ENCODE measurements at places on chromosomes 7 and 10. TPM values are rescaled to one million over a fixed set of nuclear protein-coding genes. Genes with fewer than 3 reads are reported as not detected.
A peak's percentile ranks its signal among the peaks of the same experiment; 100 is the strongest.

CCDC186 gene
- 36.7 TPM for total RNA-seq

DNA sequence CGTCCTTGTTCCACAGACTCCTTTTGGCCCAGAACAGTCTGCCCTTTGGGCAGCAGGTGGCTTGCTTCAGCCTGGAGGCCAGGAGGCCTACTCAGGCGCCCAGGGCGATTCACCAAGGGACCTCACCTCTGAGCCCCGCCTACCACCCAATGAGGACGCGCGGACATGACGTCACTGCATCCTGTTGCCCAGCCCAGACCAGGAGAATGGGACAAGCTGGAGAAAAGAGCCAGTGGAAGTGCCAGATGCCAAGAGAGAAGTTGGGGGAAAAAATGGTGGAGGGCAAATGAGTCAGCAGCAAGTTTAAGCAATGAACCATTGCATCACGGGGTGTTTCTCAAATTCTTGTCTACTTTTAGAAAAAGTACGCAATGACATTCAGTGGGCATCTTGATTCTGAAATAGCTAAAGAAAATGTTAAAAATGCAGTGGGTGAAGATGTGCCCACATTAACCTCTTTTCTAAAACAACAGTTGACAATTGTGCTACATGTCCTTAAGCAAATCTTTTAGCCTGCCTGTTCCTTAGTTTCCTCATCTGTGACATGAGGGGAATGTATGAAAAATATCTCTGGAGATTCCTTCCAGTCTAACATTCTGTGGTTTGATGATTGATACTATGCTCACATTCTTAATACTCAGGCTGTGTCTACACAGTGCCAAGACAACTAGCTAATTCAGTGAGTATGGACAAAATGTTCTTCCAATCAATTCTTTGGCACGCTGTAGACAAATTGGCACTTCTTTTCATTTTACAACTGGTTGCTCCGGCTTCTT, 23.9 kb upstream of the LEP start:
- no peaks in the 10 kb centered on the region for H3K4me1 ChIP-seq
- H3K27ac ChIP-seq, result peak overlapping the region; percentile 42
- peak; percentile 79 for DNase-seq
- no peaks in the 10 kb centered on the region for H3K36me3 ChIP-seq
- H3K27me3 ChIP-seq, result no peaks in the 10 kb centered on the region

AGR2 gene
- total RNA-seq, result 55.4 TPM

- no peaks in the 10 kb centered on the region for H3K27me3 ChIP-seq
- H3K27ac ChIP-seq, result no peak overlapping the region
- H3K36me3 ChIP-seq, result no peaks in the 10 kb centered on the region
- H3K4me3 ChIP-seq, result no peak overlapping the region
- no peak for DNase-seq
Observed at GRCh38 chr10:11687357-11687771, 54.8 kb upstream of the ECHDC3 start.

SGPL1 gene
- total RNA-seq, result 23.4 TPM

NET1 gene
- total RNA-seq, result 46.2 TPM

- no peak overlapping the region for H3K4me3 ChIP-seq
- peak overlapping the region; percentile 14 for H3K27ac ChIP-seq
- no peaks in the 10 kb centered on the region for H3K36me3 ChIP-seq
- no peak for DNase-seq
Observed at GRCh38 chr7:129136887-129137642, 7.4 kb upstream of the TSPAN33 start.

GRCh38 chr7:158114056-158114850, 473.4 kb downstream of the PTPRN2 start:
- H3K27ac ChIP-seq, result no peak overlapping the region
- DNase-seq, result no peak
- no peaks in the 10 kb centered on the region for H3K4me1 ChIP-seq
- H3K27me3 ChIP-seq, result no peaks in the 10 kb centered on the region
- H3K4me3 ChIP-seq, result no peak overlapping the region
- H3K36me3 ChIP-seq, result no peaks in the 10 kb centered on the region

GSDME gene
- 8.2 TPM for total RNA-seq

PMPCB gene
- 37.4 TPM for total RNA-seq

GOLGA7B gene
- 1.4 TPM for total RNA-seq

DNA sequence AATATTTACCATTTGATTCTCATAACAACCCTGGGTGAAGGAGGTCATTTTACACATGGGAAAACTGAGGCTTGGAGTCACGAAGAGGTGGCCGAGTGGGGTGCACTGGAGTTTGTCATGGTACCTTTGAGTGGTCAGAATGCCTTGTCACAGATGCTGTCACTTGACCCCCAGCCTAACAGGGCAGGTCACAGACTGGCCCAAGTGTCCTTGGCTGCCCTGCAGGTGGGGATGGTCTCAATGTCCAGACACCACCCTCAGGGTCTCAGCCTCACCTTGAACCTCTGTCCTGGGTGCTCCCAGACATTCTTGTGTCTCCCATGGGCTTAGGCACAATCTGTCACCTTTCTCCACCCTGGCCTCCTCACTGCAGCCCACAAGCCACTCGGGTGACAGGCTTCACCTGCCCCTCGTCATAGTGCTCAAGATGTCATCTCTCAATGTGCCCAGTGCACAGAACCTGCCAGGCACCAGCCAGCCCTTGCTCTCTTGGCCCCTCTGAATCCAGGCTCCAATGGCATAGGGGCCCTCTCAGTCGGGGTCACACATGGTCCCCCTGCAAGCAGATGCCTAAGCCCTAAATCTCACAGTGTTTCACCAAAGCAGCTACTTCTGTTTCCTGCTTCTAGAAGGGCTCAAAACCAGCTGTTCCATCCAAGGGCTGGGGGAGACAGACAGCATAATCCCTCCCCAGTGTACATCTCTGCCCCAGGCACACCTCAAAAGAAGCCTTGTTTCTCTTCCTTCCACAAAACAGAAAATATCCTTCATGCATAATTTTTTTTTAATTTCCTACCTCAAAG, 76.8 kb upstream of the NANOS1 start:
- H3K4me3 ChIP-seq, result no peak overlapping the region
- H3K27ac ChIP-seq, result no peak overlapping the region
- no peak for DNase-seq
- no peaks in the 10 kb centered on the region for H3K4me1 ChIP-seq
- no peaks in the 10 kb centered on the region for H3K27me3 ChIP-seq

TBX20 gene
- total RNA-seq, result 0.61 TPM

- H3K36me3 ChIP-seq, result no peaks in the 10 kb centered on the region
- H3K27ac ChIP-seq, result no peak overlapping the region
- H3K27me3 ChIP-seq, result peaks cover 3% of the 10 kb centered on the region
- DNase-seq, result no peak
- no peak overlapping the region for H3K4me3 ChIP-seq
Observed at GRCh38 chr10:1734288-1734687, 3.0 kb downstream of the ADARB2 start.

DNA sequence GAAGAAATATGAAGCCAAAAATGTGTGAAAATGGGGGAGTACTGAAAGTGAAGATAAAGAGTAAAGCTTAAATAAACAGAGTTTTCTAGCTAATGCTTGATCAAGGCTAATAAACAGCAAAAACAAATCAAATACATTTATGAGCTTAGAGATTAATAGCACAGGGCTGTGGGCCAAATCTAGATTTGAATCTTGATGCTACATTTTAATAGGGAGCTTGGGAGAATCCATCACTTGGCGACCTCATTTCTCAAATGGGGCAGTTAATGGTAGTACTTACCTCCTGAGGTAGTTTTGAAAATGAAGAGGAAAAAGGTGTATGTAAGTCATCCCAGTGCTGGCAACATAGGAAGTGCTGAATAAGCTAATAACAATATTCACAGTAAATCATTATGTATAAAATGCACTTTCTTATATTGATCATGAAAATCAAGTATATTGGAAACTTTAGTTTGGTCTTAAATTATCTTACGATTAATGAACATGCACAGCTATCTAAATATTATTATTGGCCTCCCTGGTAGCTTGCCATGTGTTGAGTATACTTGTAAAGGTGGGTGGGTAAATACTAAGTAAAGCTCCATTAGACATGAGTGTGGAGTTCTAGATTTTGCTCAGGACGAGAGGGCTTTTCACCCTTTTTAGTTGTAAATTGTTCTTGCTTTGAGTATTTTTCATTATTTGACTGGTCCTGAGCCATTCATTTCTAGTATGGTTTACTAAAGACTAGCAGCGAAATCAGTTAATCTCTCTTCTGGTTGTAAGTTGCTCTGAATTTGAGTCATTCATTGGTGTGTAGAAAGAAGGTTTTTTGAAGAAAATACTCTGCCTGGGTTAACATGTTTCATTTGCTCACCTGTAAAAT, 5.1 kb downstream of the BICC1 start:
- DNase-seq, result no peak
- peaks cover 7% of the 10 kb centered on the region for H3K4me1 ChIP-seq
- H3K27me3 ChIP-seq, result peaks cover 4% of the 10 kb centered on the region
- H3K4me3 ChIP-seq, result no peak overlapping the region
- H3K36me3 ChIP-seq, result no peaks in the 10 kb centered on the region

- DNase-seq, result no peak
- peaks cover 10% of the 10 kb centered on the region for H3K4me1 ChIP-seq
- H3K36me3 ChIP-seq, result no peaks in the 10 kb centered on the region
- peak overlapping the region; percentile 18 for H3K4me3 ChIP-seq
- no peaks in the 10 kb centered on the region for H3K27me3 ChIP-seq
- peak overlapping the region; percentile 84 for H3K27ac ChIP-seq
Observed at GRCh38 chr10:27100813-27101347, 586 bp upstream of the ANKRD26 start.

GRCh38 chr10:51319173-51319435, 244.8 kb downstream of the PRKG1 start:
- DNase-seq, result no peak
- H3K27me3 ChIP-seq, result no peaks in the 10 kb centered on the region
- H3K4me3 ChIP-seq, result no peak overlapping the region
- no peaks in the 10 kb centered on the region for H3K4me1 ChIP-seq

GRCh38 chr10:63699785-63700613, 178.8 kb downstream of the REEP3 start:
- no peaks in the 10 kb centered on the region for H3K36me3 ChIP-seq
- peaks cover 51% of the 10 kb centered on the region for H3K4me1 ChIP-seq
- DNase-seq, result no peak
- H3K27me3 ChIP-seq, result no peaks in the 10 kb centered on the region
- H3K27ac ChIP-seq, result peak overlapping the region; percentile 80

DNA sequence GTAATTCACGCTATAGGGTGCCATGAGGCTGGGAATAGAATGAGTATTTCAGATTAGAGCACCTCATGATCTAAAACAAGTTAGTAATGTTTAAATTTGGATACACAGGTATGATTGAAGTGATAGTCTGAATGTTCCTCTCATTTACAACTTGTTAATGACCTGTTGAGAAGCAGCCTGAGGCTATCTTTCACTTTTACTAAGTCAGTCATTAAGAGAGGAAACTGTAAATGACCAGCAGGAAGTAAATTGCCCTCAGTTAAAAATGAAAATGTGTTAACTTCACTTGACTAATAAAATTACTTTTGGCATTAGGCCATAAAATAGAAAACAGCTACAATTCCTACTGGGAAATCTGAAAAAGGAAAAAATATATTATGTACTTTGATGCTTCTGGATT, 1042.0 kb downstream of the DNAJB9 start:
- H3K36me3 ChIP-seq, result no peaks in the 10 kb centered on the region
- no peaks in the 10 kb centered on the region for H3K4me1 ChIP-seq

DNA sequence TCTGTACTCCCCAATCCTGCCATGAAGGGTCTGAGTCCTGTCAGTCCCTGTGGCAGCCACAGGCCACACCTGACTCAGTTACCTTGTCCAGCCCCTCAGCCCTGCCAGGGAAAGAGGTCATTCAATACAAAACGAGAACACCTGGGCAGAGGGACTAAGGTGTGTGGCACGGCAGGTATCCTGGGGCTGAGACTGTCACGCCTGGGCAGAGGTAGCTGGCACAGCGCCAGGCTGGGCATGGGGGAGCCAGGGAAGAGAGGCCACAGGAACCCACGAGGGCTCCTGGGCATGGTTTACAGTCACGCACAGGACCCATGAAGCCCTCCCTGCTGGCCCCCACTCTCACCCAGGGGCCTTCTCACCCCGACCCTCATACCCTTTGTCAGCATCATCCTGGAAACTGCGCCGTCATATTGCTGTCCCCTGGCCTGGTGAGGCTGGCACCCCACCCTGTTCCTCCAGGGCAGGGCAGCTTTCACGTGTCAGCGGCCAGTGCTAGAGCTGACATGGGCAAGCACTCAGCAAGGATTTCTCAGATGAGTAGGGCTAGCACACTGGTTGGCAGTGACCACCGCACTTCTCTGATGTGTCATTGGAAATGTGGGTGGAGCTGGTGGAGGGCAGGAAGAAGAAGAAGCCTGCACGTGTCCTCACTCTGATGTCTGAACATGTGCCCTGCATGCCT, 42.7 kb downstream of the LRRC18 start:
- no peaks in the 10 kb centered on the region for H3K4me1 ChIP-seq
- H3K27me3 ChIP-seq, result no peaks in the 10 kb centered on the region
- H3K36me3 ChIP-seq, result no peaks in the 10 kb centered on the region
- DNase-seq, result peak; percentile 43

- no peaks in the 10 kb centered on the region for H3K4me1 ChIP-seq
- H3K36me3 ChIP-seq, result no peaks in the 10 kb centered on the region
- H3K27ac ChIP-seq, result no peak overlapping the region
- DNase-seq, result no peak
- no peaks in the 10 kb centered on the region for H3K27me3 ChIP-seq
Observed at GRCh38 chr10:91582153-91582554, 50.7 kb downstream of the PPP1R3C start.

DKK1 gene
- total RNA-seq, result 3.5 TPM

OR2A42 gene
- total RNA-seq, result 0.10 TPM

DNA sequence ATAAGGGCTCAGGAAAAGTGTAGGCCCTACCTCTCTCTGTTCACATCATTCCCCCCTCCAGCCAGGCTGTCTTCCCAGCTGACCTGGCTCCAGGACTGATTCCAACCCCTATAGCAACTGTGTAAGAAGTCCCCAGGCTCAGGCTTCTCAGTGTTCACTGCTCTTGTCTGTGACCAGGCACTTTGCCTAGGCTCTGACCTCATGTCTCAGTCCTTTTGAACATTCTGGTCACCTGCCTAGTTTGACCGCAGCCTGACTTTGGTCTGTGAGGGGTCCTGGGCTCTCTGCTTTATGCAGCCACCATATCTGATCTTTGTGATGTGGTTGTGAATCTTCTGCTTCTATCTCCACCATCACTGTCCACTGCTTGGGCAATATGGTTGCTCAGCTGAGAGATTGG, 24.5 kb downstream of the HIF1AN start:
- peaks cover 7% of the 10 kb centered on the region for H3K36me3 ChIP-seq
- H3K4me3 ChIP-seq, result no peak overlapping the region
- no peaks in the 10 kb centered on the region for H3K27me3 ChIP-seq
- peaks cover 13% of the 10 kb centered on the region for H3K4me1 ChIP-seq

DNA sequence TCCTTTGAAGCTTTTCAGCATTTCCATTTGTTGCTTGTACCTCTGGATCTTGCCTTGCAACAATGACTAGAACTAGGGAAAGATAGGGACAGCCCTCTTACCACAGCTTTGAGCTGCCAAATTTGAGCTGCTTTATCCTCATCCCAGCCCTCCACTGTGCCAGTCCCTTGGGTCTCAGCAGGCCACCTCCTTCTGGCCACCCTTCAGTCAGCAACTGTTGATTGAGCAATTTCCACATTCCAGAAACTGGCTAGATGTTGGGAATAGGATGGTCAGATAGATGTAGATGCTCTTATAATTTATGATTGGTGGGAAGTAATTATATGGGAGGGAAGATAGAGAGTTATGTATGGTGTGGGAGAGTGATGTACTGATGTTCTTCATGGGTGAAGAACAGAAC, 100.1 kb downstream of the ST7 start:
- H3K36me3 ChIP-seq, result no peaks in the 10 kb centered on the region
- no peak overlapping the region for H3K4me3 ChIP-seq
- H3K27ac ChIP-seq, result no peak overlapping the region
